ENCODE measurements at places on chromosomes 7 and 10.

GRCh38 chr7:29190349-29191045, 4.1 kb upstream of the CHN2 start:
- no peak for DNase-seq

- no peak for DNase-seq
Measured at GRCh38 chr10:80457554-80458262, 3.6 kb downstream of the TSPAN14 start.

DNA sequence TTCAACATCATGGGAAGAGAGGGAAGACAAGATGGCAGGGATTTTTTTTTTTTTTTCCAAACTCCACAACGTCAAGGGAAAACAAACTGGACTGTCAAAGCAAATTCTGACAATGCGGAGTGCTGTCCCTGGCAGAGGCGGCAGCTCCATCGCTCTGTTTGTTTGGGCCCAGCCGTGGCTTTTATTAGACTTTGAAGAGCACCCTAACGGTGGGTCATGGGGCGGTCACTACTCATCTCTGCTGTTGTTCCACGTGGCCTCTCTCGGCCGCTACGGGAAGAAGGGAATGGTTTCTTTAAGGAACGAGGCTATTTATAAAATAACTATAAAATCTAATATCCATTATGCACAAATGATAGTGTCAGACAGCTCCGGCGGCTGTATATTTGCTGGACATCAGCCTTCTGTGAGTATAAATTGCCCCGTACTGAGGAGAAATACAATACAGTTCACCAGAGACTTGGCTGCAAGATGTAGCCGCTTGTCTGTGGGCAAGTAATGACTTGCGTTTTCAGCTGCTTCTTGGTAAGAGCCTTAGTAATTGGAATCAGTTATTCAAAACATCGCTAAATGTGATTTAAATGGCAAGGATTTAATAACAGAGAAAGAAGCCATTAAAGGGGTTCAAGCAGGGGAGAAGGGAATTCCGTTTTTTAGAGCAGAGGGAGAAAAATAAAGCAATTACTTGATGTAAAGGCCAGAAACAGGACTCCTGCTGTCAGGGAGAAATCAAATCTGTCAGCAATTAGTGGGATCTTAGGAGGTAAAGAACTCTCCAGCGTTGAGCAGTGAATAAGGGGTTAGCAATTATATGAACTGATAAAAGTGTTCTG, 61.7 kb upstream of the RAB11FIP2 start:
- DNase-seq = peak; percentile 23

DNA sequence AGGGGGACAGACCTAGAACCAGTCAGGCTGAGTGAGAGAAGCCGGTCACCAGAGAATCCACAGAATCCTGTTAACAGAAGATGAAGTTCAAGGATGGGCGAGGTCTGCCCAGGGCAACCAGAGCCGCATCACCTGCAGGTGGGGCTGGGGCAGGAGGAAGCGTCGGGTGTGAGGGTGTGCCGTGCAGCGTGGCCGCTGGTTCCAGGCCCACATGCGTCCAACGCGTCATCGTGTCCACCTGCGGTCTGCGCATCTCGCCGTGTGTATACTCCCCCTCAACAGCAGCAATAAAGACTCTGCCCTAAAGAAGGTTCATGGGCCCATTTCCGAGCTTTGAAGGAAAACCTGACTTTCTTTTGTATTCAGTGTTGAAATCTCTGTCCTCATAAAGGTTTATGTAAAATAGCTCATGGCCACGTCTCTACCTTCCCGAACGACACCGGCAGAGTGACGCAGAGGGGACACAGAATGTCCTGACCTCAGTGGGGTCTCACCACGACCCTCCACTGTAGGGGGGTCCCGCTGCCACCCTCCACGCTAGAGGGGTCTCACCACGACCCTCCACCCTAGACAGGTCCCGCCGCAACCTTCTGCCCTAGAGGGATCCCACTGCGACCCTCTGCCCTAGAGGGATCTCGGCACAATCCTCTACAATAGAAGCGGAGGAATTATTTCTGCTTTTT, 446.9 kb downstream of the PTPRN2 start:
- no peak for DNase-seq

DNA sequence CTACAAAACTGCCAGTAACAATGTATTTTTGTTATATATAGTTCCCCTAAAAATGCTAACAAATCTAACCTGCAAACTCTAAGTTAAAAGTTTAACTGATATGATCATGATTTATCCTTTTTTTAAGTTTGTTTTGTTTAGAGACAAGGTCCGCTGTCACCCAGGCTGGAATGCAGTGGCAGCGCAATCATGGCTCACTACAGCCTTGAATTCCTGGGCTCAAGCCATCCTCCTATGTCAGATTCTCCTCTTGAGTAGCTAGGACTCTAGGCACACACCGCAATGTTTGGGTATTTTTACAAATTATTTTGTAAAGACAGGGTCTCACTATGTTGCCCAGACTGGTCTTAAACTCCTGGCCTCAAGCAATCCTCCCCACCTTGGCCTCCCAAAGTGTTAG, 46.6 kb downstream of the ORC5 start:
- no peak for DNase-seq

DNA sequence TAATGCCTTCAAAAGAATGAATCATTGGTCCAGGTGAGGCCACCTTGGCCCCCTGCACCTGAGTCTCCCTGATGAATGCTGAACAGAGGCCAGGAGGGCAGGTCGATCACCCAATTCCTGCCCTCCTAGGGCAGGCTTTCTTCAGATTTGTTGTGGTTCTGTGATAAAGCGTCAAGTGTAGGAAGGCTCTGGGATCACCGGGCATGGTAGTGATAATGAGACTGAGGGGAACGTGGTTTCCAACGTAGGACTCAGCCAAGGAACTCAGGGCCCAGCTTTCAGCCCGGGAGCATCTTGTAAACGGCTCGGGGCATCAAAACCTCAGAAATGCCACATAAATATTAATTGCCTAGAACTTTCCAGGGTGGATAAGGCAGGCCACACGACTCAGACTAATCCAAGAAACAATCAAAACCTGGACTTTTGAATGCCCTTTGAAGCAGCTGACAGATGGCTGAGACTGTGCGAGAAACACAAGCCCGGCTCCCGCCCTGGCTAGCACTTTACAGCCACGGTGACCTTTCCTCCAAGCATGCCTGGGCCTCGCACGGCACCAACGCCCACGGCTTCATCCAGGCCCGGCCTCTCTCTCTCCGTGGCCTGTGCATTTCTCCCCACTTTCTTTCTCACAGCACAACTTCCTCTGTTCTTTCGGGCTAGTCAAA, 239.3 kb upstream of the GRB10 start:
- DNase-seq = no peak

GRCh38 chr10:100163704-100164621, 21.9 kb downstream of the ERLIN1 start:
- no peak for DNase-seq

DNA sequence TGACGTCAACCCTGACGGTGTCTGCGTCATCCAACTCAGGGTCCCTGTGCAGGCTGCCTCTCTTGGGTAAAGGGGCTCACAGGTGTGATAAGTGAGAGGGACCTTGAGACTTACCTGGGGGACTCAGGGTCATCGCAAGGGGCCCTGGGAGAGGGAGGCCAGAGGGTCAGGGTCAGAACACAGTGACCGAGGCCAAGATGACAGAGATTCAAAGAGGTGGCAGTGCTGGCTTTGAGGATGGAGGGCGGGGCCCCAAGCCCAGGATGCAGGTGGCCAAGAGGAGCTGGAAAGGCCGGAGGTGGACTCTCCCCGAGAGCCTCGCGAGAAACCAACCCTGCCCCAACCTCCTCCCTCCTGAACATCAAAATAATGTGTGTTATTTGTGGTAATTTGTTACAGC, 165.2 kb upstream of the PPP2R2D start:
- no peak for DNase-seq

DNA sequence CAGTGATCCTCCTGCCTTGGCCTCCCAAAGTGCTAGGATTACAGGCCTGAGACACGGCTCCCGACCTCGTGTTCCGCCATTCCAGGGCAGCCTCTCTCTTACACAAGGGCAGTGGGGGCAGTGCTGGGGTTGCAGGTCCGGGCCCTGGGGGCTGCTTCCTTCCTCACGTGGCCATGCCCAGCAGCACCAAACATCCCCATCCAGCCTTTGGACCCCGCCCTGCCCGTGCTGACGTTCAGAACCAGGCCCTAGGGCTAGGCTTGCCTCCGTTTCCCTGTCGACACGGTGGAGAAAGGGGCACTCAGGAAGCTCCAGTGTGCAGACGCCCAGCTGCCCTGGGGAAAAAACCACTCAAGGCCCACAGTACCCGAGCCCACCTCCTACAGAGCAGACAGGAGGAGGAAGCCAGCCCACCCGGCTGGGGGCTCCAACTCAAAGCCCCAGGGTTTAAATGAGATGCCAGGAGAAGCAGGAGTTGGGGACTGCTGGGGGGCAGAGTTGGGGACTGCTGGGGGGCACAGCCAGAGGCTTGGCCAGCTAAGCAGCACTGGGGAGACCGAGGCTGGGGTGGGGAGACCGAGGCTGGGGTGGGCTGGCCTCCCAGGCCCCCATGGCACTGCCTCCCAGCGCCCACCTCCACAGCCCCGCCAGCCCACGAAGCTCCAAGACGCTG, 35.9 kb downstream of the ADAP1 start:
- no peak for DNase-seq

- DNase-seq = no peak
Measured at GRCh38 chr10:58885686-58886345, 290.6 kb upstream of the PHYHIPL start.

DNA sequence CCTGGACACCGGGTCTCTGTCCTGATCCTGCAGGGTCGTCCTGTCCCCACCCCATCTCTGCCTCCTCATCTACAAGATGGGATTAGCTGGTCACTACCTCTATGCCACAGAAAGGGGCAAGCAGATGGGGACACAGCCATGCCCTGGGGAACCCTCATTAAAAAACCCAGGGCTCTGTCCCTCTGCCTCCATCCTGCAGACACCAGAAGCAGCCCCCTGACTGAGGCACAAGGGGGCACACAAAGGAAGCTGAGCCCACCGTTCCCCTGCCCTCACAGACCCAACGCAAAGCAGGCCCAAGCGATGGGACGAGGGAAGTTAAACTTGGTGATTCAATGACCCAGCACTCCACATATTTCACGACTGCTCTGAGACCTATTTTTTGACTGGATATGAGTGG, 142.4 kb downstream of the TCERG1L start:
- DNase-seq = no peak

- no peak for DNase-seq
Measured at GRCh38 chr10:4701016-4701415, 125.0 kb upstream of the AKR1E2 start.

GRCh38 chr7:125222596-125222995, 293.0 kb upstream of the POT1 start:
- no peak for DNase-seq

DNA sequence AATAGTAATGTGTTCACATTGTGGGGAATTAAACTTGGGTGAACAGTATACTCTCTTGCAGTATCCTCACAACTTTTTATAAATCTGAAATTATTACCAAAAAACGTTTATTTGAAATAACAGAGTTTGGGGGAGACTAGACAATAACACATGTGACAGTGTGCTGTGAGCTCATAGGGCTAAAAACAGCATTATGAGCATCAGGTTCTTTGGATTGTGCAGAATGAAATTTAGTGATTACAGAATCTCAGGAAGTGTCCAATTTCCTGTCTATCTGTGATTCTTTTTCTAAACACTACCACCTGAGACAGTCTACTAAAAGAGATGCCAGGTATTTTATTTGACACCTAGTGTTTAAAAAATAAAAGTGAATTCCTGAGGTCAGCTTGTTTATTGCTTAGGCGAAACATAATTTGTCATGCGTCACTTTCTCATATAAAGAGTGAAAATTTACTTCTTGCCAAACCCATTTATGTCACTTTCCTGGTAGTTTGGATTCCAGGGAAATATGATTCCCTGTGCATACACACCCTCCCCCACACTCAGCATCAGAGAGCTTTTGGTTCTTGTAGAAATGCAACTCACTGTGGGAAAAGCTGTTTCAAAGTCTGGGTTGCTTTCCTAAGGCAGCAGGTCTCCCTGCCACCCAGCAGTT, 71.2 kb downstream of the AOAH start:
- DNase-seq = peak; percentile 61

DNA sequence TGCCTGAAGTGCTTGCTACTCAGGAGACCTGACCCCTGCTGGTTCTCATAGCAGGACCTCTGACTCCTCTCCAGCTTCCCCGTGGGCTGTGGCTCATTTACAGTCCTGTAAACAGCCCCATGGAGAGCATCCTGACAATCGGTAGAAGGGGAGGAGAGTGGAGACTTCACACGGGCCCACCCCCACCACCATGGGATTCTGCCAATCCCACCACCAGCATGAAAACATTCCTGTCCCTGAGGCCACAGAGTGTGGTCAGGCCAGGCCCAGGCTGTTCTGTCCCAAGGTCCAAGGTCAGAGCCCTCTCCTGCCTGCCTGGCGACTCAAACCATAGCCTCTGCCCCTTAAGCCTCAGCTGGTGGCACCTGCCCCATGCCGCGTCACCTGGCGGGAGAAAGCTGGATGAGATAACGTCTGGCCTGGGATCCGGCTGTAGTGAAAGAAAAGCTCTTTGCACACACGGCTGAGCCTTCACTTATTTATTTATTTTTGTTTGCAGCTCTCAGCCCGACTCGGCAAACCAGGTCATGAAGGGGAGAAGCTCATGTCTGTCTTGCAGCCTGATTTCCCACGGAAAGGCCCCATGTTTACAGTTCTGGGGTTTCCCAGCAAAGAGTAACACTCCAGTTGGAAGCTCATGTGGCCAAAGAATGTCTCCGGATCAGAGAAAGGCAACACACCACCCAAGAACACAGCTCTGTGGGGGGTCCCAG, 293.6 kb upstream of the ZMIZ1 start:
- no peak for DNase-seq

DNA sequence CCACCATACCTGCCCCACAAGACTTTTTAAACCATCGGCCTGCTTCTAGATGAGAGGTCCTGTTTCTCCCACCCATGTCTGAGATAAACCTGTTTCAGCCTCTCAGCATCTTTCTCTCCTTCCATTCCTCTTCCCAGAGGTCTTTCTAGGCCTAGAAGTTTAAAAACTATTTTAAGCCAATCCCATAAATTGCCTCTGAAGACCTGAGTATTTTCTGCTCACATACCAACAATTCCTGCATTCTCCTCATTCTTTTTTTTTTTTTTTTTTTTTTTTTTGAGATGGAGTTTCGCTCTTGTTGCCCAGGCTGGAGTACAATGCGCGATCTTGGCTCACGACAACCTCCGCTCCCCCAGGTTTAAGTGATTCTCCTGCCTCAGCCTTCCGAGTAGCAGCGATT, 262.9 kb upstream of the AUTS2 start:
- DNase-seq = no peak

- DNase-seq = no peak
Measured at GRCh38 chr7:13457790-13458189, 531.7 kb downstream of the ETV1 start.

GRCh38 chr10:128221807-128222206, 95.6 kb upstream of the MKI67 start:
- no peak for DNase-seq

- no peak for DNase-seq
Measured at GRCh38 chr7:106180721-106181120, 68.6 kb upstream of the SYPL1 start.
